ENCODE measurements at places on chromosomes 7 and 10.

DNA sequence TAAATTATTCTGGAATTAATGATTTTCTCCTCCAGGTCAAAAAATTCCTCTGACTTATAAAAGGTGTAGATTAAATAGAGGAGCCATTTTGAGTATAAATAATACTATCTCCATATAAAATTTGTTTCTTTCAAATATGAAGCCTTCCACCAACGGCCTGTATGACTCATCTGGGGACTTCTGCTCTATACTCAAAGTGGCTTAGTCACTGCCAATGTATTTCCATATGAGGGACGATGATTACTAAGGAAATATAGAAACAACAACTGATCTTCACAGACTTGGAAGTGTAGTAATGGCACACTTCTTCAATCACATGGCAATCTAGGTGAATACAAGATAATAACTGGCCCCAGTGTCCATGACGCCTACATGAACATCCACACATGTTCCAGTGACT, 335.6 kb upstream of the HGF start:
- DNase-seq, result no peak

DNA sequence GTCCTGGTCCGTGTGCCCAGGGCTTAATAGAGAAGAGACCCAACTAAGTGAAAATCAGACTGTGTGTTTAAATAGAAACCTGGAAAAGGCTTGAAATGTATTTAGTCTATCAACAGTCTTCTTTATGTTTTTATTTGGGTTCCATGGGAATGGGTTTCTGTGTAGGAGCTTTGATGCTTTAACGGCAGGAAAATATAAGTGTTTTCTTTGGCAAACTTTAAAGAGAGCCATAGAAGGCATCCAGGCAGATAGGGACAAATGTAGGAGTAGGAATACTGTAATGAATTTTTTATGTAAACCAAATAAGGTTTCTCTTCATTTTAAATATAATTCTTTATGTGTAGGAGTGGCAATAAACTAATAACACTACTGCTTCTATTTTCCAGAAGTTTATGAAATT, 989.0 kb downstream of the GATA3 start:
- DNase-seq, result no peak

- no peak for DNase-seq
These were observed 580 bp upstream of the ASB10 start for GRCh38 chr7:151187409-151188251.

DNA sequence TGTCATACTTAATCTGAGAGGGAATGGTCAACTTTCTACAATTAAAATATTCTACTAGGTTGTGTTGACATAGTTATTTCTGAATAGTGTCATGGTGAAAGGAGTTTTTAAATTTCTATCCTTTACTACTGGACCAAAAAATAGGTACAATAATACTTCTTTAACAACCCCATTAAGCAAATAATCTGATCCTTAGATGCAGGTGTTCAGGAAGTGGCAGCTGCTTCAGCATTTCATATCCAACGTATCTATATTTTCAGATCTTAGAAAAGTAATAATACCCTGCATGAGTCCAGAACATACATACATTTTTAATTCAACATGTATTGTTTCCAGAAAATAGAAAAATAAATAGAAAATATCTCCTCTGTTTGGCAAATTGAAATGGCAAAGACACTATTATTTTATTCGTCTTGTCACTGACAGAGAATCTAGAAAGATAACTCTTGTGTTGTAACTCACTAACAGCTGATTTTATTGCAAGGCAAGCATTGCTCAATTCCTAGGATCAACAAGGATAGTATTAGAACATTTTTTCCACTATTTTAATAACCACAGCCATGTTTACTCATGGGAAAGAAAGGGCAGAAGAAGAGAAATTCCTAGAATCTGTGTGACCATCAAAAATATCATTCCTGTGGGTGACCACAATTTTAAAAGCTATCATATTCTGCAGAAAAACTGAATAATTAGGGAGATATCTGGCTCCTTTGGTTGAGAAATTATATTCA, 159.3 kb upstream of the CNTNAP2 start:
- no peak for DNase-seq

- no peak for DNase-seq
These were observed 51.8 kb downstream of the CAV1 start for GRCh38 chr7:116576350-116577319.

DNA sequence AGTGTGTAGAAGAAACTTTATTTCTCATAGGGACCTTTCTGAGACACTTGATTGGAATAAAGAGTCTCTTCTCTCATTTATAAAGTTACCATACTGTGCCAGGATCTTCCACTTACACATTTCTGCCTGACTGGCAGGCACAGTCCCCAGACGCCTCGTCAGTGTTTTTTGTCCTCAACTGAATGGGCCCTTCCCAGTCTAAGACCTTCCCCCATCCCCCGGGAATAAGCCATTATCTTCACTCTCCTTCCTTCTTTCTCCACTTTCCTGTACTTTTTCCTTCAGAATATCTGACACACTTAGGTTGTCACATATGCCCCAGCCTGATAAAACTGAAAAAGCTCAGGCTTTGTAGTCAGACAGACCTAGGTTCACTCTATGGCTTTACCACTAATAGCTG, 35.3 kb upstream of the KCNIP2 start:
- no peak for DNase-seq

DNA sequence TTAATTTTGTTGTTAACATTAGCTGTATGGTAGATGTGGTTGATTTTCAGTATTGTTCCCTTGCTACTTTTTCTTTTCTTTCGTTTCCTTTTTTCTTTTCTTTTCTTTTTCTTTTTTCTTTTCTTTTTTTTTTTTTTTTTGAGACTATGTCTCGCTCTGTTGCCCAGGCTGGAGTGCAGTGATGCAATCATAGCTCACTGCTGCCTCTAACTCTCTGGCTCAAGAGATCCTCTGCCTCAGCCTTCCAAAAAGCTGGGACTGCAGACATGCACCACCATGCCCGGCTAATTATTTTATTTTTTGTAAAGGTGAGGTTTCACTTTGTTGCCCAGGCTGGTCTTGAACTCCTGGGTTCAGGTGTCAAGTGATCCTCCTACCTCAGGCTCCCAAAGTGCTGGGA, 14.4 kb downstream of the SLC26A3 start:
- DNase-seq, result no peak

Measured in HEK293T (cell line).